ENCODE measurements at places on chromosomes 13 and 19. TPM values are rescaled to one million over a fixed set of nuclear protein-coding genes. Genes with fewer than 3 reads are reported as not detected.
A peak's percentile ranks its signal among the peaks of the same experiment; 100 is the strongest.

Gene CGB3
- polyA plus RNA-seq, result not detected

DNA sequence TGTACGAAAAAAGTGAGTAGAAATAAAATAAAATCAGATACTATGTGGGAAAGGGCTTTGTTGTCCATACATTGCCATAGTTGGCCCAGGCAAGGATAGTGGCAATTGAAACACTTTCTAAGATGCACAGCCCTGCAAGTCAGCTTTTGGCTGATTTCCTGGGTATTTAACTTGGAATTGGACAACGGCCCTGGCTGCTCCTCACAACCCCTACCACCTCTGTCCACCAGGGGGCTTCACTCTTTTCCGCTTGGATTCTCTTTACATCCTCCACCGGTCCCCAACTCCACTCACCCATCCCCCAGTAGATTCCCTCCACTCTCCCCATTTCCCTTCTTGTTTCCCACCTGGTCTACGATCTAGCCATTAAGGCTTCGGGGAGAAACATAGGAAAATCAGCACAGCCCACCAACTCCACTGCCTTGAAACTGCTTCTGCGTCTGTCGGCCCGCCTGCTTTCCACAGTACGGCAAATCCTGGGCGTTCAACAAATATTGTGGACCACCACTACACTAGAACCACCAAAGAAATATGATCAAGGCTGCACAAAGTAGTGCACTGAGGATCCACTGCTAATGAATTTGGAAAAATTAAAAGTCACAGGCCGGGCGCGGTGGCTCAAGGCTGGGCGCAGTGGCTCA lies 48.6 kb upstream of the GTF3A start:
- DNase-seq, result no peak
- H3K4me3 ChIP-seq, result no peak overlapping the region
- H3K27ac ChIP-seq, result no peak overlapping the region

- H3K4me3 ChIP-seq, result peak within 1 kb of the TSS; percentile 77
- H3K27me3 ChIP-seq, result peaks cover 22% of the 10 kb centered on the region
- H3K27ac ChIP-seq, result no peak within 1 kb of the TSS
- H3K4me1 ChIP-seq, result peaks cover 8% of the 10 kb centered on the region
Observed at GRCh38 chr13:98142380-98143156, at the start of gene FARP1. Gene FARP1, plus strand, starts transcription at chr13:98143094. Its CDS starts 70,149 bp downstream, at chr13:98213243.

Gene FUZ
- polyA plus RNA-seq, result 4.7 TPM

GRCh38 chr19:38400361-38400760 lies 2.5 kb upstream of the FAM98C start:
- peaks cover 4% of the 10 kb centered on the region for H3K4me1 ChIP-seq
- no peak for DNase-seq
- H3K27ac ChIP-seq, result no peak overlapping the region
- H3K36me3 ChIP-seq, result peaks cover 2% of the 10 kb centered on the region

GRCh38 chr19:29690842-29691241 lies 24.2 kb downstream of the C19orf12 start:
- DNase-seq, result peak; percentile 25
- H3K27ac ChIP-seq, result no peak overlapping the region
- H3K27me3 ChIP-seq, result no peaks in the 10 kb centered on the region
- no peak overlapping the region for H3K4me3 ChIP-seq

- DNase-seq, result no peak
- no peak overlapping the region for H3K27ac ChIP-seq
- peaks cover 5% of the 10 kb centered on the region for H3K36me3 ChIP-seq
- H3K4me1 ChIP-seq, result no peaks in the 10 kb centered on the region
- no peaks in the 10 kb centered on the region for H3K27me3 ChIP-seq
- H3K4me3 ChIP-seq, result no peak overlapping the region
Observed at GRCh38 chr13:111312944-111313590, 7.4 kb upstream of the TEX29 start.

Gene PSG11
- not detected for polyA plus RNA-seq

- H3K4me3 ChIP-seq, result no peak overlapping the region
- H3K27me3 ChIP-seq, result no peaks in the 10 kb centered on the region
- DNase-seq, result no peak
- H3K4me1 ChIP-seq, result no peaks in the 10 kb centered on the region
- no peak overlapping the region for H3K27ac ChIP-seq
Observed at GRCh38 chr13:100305398-100305797, 216.5 kb downstream of the PCCA start.

Gene ZNF850
- 1.4 TPM for polyA plus RNA-seq

DNA sequence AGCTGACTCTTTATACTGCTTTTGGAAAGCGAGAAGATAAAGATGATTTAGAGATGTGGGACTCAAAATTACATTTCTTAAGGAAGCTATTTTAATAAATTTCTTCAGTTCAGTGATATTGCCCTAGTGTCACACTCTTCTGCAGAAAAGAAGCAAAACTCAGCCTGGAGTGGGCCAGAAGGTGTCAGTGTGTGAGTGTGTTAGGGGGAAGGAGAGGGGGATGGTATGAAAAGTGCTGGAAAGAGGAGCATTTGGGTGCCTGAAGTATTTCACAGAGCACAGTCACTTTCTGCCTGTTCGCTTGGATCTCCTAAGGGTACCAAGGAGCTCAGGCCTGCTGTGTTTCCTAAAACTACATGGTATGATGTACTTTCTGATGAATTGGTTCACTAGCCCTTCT lies 84.5 kb upstream of the FRY start:
- no peak overlapping the region for H3K27ac ChIP-seq
- DNase-seq, result no peak
- H3K4me1 ChIP-seq, result peaks cover 13% of the 10 kb centered on the region
- H3K4me3 ChIP-seq, result no peak overlapping the region

GRCh38 chr13:60018536-60018935 lies 145.2 kb downstream of the DIAPH3 start:
- H3K36me3 ChIP-seq, result no peaks in the 10 kb centered on the region
- H3K27ac ChIP-seq, result no peak overlapping the region
- no peak for DNase-seq
- H3K4me3 ChIP-seq, result no peak overlapping the region
- H3K27me3 ChIP-seq, result no peaks in the 10 kb centered on the region

Gene GPR4
- polyA plus RNA-seq, result not detected

DNA sequence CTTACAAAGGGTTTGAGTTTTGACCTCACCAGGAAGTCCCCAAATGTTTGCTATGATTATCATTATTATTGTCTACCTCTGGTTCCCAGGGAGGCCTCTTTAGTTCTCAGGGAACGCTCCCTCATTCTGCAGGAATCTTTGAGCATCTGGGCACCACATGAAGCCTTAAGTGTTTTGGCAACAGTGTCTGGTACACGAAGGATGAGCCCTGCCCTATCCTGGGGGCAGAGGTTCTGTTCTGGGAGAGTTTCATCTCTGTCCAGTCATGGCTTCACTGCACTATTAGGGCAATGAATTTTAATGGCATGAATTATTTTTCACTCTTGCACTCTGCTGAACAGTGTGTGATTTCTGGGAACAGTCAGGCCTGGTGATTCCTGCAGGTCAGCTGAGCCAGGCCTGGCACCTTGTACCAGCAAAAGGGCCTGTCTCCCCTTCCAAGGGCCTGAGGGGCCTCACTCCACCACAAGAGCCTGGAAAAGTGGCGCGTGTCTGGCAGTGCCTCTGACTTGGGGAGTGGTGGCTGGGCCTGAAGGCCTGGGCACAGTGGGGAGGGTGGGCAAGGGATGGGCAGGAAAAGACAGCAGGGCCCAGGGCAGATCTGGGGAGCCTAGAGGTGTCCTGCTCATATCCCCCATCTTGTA lies 4.6 kb downstream of the FAM187B start:
- DNase-seq, result no peak
- H3K36me3 ChIP-seq, result no peaks in the 10 kb centered on the region
- no peaks in the 10 kb centered on the region for H3K4me1 ChIP-seq
- H3K4me3 ChIP-seq, result no peak overlapping the region
- no peak overlapping the region for H3K27ac ChIP-seq

DNA sequence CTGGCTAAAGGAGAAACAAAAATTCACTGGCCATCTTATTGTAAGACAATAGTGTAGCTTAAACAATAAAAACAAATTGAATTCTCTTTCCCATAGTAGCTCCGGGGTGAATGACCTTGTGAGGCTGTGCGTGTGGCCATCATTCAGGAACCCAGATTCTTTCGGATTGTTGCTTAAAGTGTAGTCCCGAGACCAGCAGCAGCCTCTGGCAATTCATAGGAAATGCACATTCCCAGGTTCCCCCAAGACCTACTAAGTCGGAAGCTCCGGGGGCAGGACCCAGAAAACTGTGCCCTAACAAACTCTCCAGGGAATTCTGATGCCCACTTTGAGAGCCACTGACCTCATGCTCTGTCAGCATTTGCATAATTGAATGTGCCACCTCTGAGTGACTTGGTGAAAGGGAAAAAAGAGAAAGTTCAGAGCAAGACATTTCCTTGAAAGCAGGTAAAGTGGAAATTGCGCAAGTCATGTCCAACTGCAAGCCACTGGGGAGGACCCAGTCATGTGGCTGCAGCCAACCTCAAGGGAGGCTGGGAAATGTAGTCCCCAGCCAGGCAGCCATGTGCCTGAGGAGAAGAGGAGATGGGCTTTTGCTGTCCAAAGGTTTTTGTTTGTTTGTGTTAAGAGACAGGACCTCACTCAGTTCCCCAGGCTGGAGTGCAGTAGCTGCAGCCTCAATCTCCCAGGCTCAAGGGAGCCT lies 50.7 kb upstream of the PNMA8B start:
- DNase-seq, result no peak
- no peaks in the 10 kb centered on the region for H3K4me1 ChIP-seq
- H3K27me3 ChIP-seq, result no peaks in the 10 kb centered on the region
- no peak overlapping the region for H3K27ac ChIP-seq
- H3K36me3 ChIP-seq, result no peaks in the 10 kb centered on the region

DNA sequence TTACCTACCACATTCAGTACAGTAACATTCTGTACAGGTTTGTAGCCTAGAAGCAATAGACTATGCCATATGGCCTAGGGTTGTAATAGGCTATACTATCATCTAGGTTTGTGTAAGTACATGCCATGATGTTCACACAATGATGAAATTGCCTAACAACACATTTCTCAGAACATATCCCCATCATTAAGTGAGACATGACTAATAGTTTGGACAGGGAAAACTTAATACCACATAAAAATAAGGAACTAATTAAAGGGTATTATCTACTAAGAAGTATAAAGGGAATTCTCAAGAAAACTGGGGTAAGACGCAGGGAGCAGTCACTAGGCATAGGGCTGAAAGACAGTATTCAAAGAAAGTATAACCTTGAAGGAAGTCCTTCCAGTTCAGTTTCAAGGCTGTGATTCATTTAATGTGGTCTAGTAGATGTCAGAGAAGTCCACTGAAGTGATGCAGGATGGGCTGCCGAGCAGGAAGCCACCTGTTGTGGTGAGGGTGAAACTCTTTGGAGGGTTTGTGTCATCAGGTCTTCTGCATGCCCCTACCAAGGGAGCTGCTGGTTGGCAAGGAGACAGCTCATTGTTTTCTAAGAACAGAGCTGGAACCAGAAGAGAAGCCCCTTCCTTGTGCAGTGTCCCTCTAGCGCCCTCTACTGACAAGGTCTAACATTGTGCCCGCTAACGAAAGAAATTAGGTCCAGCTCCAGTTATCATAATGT lies 122.9 kb downstream of the OLFM4 start:
- H3K27ac ChIP-seq, result no peak overlapping the region
- no peaks in the 10 kb centered on the region for H3K4me1 ChIP-seq
- no peaks in the 10 kb centered on the region for H3K27me3 ChIP-seq
- peak; percentile 2 for DNase-seq
- H3K4me3 ChIP-seq, result no peak overlapping the region

DNA sequence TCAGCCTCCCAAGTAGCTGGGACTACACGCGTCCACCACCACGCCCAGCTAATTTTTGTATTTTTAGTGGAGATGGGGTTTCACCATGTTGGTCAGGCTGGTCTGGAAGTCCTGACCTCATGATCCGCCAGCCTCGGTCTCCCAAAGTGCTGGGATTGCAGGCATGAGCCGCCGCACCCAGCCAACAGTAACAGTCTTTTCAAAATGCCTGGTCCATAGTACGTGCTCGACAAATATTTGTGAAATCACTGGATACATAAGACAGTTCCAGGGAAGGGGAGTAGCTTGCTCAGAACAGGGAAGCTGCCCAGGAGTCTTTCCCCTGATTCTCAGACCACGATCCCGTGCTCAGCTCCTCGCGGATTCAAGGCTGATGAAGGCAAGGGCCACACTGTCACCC lies 30.5 kb downstream of the CACNG6 start:
- no peak overlapping the region for H3K27ac ChIP-seq
- DNase-seq, result no peak
- H3K27me3 ChIP-seq, result no peaks in the 10 kb centered on the region
- no peaks in the 10 kb centered on the region for H3K36me3 ChIP-seq
- H3K4me3 ChIP-seq, result no peak overlapping the region
- no peaks in the 10 kb centered on the region for H3K4me1 ChIP-seq

All from keratinocyte (primary cell).